ENCODE measurements at places on chromosomes 1 and 21.

- DNase-seq = no peak
Observed at GRCh38 chr1:83959824-83960498, 39.0 kb downstream of the TTLL7 start.

DNA sequence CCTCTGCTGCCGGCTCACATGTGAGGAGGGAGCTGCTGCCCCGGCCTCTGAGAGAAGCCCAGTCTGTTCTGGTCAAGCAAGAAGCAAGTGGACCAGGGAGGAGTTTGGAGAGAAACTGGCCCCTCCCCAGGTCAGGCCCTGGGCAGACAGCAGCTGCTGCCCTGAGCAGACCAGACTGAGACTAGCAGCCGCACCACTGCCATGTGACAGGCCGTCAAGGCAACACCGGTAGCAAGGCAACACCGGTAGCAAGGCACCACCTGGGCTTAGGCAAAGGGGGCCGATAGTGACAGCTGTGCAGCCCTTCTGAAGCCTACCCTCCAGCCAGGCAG lies 50.3 kb downstream of the ARHGEF16 start:
- no peak for DNase-seq

DNA sequence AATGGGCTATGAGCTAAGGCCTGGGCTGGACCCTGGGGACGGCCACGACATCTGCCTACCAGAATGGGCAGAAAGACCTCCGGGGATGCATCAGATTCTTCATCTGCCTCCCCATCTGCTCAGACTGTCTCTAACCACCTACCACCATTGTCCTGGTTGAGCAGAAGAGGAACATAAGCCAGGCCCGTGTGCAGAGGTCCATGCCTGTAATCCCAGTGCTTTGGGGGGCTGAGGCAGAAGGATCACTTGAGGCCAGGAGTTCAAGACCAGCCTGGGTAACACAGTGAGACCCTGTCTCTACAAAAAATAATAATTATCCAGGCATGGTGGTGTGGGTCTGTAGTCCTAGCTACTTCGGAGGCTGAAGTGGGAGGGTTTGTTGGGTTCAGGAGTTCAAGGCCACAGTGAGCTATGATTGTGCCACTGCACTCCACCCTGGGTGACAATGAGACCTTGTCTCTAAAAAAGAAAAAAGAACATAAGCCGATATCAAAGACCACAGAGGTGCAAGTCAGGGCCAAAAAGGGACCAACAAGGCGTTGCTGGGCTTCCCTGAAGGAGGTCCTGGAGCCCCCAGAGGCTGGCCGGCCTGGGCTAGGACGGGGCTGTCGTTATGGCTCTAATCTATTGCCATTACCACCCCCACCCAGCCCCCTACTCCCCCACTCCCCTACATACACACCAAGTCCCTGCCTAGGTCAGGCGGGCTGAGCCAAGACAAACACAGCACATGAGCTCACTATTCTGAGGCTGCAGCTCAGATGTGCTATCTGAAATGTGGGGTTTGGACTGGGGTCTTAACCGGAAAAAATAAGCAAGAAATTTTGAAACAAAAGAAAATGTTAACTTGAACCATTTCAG lies 239.2 kb upstream of the RAB4A start:
- DNase-seq = no peak

DNA sequence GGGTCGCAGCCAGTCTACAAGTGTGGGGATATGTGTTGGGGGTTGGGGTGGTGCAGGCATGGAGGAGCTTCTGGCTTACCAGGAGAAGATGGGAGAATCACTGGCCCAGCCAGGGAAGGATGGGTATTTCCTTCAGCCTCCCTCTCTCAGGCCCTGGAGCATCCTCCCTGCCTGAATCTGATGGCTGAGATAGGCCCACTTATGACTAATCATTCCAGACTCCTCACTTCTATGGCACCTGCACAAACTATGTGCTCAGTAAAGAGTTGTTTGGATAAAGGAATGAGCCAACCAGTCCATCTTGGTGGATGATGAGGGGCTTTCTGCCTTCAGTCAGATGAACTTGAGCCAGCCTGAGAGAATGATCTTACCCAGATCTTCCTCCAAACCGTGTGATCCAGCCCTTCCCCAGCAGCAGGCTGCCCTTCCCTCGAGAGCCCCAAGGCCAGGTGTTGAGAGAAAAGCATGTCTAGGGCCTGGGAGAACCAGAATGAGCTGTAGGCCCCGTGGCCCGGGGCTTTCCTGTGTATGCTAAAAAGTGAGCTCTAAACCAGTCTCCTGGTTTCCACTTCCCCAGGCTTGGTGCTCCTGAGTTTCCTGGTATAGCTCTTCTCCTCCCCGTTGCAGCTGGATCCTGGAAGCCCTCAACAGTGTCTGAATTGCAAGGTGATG lies 1.3 kb downstream of the GPA33 start:
- DNase-seq = no peak

GRCh38 chr1:57122031-57122430 lies 156.2 kb upstream of the C8B start:
- no peak for DNase-seq

DNA sequence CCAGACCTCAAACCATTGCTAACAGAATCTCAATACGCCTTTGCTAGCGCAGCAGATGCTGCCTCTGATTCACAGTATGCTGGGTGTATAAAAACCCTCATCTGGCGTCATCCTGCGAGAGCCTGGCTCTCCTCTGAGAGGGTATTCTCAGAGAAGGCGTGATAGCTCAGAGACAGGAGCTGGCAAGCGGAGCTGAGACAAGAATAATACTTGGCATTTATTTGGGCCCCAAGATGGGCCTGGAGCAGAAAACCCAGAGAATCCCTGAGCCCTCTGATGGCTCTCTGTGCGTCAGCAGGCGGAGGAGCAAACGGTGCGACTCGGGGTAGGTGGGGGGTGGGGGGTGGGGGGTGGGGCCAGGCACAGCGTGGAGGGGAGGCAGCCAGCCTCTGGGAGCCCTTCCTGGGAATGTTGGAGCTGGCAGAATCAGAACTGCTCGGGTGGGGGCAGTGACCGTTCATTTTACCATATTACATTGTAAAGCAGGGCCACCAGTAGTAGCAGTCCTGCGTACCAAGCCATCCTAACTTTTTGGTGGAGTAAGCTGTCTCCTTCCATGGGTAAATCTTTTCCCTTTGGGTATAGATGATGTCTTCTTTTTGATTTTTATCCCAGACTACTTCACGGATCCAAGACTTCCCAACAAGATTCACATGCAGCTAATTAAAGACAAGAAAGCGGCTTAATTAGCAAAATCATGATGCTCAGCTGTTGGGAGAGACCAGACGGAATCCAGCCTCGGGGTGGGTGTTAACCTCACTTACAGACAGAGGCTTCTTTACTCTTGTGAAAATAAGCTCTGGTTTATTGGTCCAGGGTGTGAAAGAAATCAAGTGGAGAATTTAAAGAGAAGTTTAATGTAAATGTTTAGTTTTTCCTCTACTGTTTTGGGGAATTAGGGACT lies 7.1 kb downstream of the RIIAD1 start:
- no peak for DNase-seq

- DNase-seq = no peak
Observed at GRCh38 chr1:209855623-209856022, 27.9 kb downstream of the UTP25 start.

GRCh38 chr1:11463177-11463576 lies 15.8 kb upstream of the DISP3 start:
- DNase-seq = no peak

DNA sequence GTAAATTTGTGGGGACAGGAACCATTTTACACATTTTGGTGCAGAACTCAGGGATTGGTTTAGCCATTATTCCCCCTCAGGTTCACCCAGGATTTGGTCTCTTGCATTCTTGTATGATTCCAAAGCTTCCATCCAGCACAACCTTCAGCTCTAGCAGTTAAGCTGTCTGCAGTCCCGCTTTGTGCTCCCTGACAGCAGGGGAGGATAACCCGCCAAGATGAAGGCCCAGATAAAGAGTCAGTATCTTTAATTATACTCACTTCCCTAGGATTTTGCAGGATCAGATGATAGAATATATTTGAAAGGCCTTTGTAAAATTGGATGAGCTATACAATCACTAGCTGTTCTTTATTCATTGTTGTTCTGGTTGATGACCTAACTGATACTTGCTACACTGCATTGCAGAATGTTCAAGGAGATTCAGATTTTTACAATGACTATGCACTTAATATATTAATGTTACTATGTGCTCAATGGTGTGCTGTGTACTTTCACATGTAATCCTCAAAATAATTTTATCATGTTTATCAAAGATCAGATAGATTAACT lies 49.8 kb downstream of the SLC16A1 start:
- DNase-seq = no peak

GRCh38 chr21:38179511-38179910 lies 77.3 kb upstream of the KCNJ15 start:
- peak; percentile 11 for DNase-seq

DNA sequence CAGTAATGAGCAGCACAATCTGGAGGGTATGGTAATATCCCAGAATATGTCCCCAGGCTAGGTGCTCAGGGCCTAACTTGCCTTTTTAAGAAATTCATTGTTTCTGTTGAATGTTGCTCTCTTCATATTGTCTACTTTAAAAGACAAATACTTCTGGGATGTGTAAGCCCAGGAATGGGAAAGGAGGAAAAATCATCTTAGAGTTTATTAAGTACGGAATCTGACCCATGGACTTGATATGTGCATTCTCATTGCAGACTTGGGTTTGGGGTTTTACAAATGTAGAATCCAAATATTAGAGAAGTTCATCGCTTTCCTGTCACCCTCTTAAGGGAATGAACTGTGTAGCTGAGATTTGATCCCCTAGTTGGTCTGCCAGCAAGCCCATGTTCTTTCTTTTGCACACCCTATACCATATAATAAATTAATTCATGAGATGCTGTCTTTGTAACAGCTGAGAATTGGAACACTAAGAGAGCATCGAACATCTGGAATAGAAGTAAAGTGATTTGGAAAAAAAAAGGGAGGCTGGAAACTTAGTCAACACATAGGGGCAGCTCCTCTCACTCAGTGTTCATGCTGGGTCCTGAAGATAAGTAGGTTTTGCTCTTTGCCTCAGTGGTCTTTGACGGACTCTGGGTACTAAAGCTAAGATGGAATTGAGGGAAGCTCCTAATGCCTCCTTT lies 235.8 kb upstream of the C1orf105 start:
- DNase-seq = no peak

GRCh38 chr1:229563241-229563640 lies 4.7 kb upstream of the ABCB10 start:
- peak; percentile 43 for DNase-seq

- no peak for DNase-seq
Observed at GRCh38 chr1:230858236-230858820, 10.0 kb downstream of the C1orf198 start.

- no peak for DNase-seq
Observed at GRCh38 chr21:15053500-15053899, 11.3 kb downstream of the NRIP1 start.

GRCh38 chr1:41383094-41383852 lies 22.0 kb downstream of the FOXO6 start:
- DNase-seq = no peak

GRCh38 chr1:153481124-153481523 lies 20.7 kb upstream of the S100A7 start:
- no peak for DNase-seq

DNA sequence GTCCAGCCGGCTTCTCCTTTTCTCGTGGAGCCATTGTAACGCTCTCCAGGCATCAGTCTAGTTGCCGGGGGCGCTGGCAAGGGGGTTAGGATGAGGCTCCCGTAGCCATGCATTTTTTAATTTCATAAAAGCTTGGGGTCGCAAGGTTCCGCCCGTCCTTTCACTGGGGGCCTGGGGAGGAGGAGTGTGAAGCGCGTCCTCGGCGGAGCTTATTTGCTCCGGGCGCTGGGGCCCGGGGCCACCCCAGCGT lies 1.6 kb downstream of the ADGRL2 start:
- no peak for DNase-seq

GRCh38 chr1:87329526-87330056 lies 911 bp downstream of the LMO4 start:
- DNase-seq = peak; percentile 55

- no peak for DNase-seq
Observed at GRCh38 chr1:84946631-84947030, 50.3 kb downstream of the MCOLN2 start.

DNA sequence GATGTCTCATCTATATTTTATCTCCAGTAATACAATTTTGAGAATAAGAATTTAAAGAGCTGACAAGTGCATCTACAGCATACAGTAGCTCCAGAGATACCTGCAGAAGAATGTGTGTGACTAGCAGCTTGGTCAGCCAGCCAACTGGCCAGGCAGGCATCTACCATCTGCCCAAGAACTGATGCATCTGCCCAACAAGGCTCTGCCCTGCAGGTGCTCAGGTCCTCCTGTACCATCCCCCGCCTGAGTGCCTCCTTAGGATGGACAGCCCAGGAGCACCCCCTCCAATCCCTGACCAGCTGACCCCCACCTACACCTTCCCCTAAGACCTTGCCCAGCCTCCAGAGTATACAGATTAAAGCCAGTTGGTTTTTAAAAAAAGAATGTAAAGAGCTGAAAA lies 30.3 kb downstream of the TMEM69 start:
- no peak for DNase-seq

GRCh38 chr1:235206533-235207208 lies 45.6 kb upstream of the RBM34 start:
- DNase-seq = no peak

DNA sequence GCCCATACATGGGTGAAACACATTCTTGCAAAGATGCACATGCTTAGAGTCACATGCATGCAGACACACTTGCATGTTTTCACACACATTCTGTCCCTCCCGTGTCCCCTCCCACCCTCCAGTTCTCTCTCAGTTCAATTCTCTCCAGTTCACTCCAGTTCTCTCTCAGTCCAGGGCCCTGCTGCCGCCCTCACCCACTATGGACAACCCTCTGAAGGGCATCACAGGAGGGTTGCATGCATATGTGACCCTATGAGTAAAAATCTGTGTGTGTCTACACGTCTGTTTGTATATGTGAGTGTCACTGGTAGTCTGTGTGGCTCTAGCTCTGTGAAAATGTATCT lies 21.8 kb upstream of the ADGRB2 start:
- no peak for DNase-seq

DNA sequence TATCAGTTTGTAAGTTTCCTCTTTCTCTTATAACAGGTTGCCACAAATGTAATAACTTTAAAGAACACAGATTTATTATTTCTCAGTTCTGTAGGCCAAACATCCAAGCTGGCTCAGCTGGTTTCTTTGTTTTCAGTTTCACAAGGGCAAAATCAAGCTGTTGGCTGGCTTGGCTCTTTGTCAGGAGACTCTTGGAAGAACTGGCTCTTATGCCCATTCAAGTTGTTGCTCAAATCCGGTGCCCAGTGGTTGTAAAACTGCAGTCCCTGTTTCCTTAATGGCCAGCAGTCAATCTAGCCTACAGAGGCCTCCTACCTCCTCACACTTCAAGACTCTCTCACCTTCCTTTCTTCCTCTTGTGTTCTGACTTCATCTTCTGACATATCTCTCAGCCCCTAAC lies 1171.0 kb downstream of the MRPL39 start:
- DNase-seq = no peak

- DNase-seq = no peak
Observed at GRCh38 chr1:66933887-66934700, 9.3 kb downstream of the MIER1 start.
